Thymus (tissue), 14 donors: ENCODE measurements at places on chromosomes 1 and 21. TPM values are rescaled to one million over a fixed set of nuclear protein-coding genes. Genes with fewer than 3 reads are reported as not detected.

DNA sequence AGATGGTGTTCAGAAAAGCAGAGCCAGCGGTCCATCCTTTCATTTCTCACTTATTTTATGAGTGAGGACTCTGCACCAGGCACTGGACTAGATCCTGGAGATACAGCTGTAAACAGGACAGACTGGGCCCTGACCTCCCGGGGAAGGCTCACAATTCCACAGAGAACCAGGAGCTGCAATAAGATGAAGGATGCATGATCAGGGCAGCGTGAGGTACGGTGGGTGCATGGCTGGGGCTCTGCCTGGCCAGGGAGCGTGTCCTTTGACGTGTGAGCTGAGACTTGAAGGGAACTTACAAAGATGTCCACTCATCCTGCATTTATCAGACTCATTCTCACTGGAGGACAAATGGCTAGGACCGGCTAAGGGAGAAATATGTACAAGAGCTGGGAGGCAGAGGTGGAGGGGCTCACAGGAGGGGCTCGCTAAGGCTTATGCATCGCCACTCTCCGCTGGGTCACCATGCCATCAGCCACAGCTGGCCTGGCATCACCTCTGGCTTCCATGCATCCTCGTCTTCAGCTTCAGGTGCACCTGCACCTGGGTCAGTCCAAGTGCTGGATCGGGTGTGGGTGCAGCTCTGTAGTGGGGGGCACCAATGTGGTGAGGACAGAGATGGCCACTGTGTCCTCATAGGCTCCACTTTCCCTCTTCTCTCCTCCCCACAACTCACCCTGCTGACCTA lies 213.9 kb downstream of the TOMM20 start:
- DNase-seq, result no peak

DNA sequence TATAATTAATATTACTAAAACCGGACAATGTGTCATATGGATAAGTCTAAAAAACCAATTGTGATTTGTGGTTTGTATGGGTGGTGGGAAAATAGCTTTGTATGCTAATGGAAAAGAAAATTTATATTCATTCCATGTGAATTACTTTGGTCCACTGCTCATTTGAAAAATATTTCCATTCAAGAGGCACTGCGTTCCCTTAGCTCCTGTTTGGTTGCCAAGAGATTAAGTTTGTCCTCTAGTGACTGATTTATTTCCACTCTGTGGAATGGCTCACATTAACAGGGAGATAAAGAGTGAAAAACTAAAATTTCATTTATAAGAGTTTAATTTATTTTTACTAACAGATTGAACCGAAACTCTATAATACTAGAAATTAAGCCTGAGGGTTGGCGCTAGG lies 744.1 kb upstream of the CHRM3 start:
- DNase-seq, result no peak

GRCh38 chr1:151715726-151716404 lies 738 bp downstream of the CELF3 start:
- no peak for DNase-seq

DNA sequence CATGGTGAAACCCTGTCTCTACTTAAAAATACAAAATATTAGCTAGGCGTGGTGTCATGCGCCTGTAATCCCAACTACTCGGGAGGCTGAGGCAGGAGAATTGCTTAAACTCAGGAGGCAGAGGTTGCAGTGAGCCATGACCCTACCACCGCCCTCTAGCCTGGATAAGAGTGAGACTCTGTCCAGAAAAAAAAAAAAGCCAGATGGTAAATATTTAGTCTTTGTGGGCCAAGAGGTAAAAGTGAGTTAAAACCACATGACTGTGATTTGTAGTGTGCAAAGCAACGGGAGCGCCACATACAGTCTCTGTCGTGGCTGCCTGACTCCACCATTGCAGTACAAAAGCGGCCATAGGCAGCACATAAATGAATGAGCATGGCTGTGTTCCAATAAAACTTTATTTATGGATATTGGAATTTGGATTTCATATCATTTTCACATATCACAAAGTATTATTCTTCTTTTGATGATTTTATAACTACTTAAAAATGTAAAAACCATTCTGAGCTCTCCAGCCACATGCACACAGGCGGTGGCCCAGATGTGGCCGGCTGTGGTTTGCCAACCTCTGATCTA lies 51.8 kb upstream of the CASZ1 start:
- no peak for DNase-seq

DNA sequence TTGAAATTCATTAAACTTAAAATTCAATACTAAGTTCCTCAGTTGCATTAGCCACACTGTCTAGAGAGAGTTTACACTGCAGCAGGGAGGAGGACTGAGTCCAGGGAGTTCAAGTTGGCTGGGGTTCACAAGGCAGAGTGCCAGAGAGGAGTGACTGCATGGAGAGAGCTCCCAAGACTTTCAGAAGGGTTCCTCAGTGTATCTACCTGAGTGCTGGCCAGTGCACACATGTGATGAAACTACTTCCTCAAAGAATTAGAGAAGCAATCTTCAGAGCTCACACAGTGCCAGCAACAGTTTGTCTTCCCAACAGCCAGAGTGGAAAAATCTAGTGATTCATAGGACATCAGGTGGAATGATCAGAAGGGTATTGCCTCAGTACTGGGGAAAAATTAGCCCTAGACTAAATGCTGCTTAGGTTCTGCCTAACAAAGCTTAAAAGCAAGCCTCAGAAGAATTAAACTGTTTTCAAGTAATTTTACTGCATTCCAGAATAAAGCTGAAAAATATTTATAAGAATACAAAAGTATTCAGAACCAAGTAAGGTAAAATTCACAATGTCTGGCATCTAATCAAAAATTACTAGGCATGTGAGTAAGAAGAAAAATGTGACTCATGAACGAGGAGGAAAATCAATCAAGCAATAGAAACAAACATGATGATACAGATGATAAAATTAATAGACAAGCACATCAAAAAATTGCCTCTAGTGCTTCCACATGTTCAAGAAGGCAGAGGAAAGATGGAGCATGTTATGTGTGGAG lies 10.4 kb upstream of the WNT3A start:
- no peak for DNase-seq

Gene GUCA2B
- 0.28 TPM for total RNA-seq

Gene CELA2B
- total RNA-seq, result 0.28 TPM

Gene CYP4A11
- not detected for total RNA-seq
